Lower leg skin (tissue), 4 donors: ENCODE measurements at places on chromosomes 7 and 10.

DNA sequence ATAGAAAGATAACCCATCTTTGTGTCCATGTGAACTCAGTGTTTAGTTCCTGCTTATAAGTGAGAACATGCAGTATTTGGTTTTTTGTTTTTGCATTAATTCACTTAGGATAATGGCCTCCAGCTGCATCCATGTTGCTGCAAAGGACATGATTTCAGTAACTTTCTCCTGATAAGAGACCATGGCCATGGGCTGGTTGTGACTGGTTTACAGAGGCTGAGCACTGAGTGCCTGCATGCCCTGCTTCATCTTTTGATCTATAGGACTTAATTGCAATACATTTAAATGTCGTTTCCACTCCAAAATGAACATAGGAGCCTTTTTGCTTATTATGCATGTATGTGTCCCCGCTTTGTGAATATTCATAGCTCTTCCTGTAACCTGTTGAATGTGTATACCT, 101.3 kb upstream of the IGFBP3 start:
- DNase-seq = no peak

GRCh38 chr7:43905956-43906330, 453 bp downstream of the URGCP start:
- DNase-seq = peak; percentile 89

GRCh38 chr7:38127216-38128207, 50.5 kb upstream of the STARD3NL start:
- DNase-seq = no peak

- DNase-seq = no peak
Observed at GRCh38 chr7:93202594-93203250, 23.5 kb downstream of the HEPACAM2 start.

DNA sequence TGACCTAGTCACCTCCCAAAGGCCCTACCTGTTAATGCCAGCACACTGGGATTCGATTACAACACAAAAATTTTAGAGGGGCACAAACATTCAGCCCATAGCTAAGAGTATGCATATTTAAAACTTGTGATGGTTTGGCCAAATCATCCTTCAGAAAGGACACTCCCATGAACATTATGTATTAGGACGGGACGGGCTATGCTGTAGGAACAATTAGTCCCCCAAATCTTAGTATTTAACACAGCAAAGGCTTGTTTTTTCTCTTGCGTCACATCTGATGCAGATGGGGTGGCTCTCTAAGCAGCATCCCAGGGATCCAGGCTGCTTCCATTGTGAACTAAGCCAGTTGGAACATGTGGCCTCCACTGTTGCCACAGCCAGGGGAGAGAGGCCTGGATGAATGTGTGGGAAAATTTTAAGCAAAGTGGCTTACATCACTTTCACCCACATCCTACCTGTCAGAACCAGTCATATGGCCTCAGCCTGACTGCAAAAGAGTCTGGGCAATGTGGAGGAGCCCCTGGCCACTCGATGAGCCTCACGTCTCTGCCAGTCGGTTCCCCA, 26.6 kb downstream of the CHST3 start:
- DNase-seq = no peak

- DNase-seq = no peak
Observed at GRCh38 chr10:89062861-89063260, 72.3 kb downstream of the FAS start.

- no peak for DNase-seq
Observed at GRCh38 chr7:132291481-132291880, 284.8 kb downstream of the PLXNA4 start.

DNA sequence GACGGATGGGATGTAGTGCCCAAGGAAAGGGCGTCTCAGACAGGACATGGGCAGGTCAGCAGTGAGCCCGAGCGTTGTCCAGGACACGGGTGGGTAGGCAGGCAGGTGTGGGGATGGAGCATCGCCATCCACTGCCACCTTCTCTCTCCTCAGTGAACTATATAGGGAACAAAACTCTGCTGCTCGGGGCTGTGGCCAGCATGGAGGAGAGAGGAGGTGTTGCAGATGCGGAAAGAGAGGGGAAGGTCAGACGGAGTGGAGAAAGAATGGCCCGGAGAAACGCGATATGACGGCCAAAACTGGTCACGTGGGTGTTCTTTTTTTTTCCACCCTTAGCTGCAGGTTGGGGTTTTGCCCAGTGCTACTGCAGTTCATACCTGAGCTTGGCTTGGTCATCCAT, 71.2 kb downstream of the GRID1 start:
- DNase-seq = no peak

GRCh38 chr10:92486637-92487036, 87.3 kb downstream of the IDE start:
- DNase-seq = no peak

DNA sequence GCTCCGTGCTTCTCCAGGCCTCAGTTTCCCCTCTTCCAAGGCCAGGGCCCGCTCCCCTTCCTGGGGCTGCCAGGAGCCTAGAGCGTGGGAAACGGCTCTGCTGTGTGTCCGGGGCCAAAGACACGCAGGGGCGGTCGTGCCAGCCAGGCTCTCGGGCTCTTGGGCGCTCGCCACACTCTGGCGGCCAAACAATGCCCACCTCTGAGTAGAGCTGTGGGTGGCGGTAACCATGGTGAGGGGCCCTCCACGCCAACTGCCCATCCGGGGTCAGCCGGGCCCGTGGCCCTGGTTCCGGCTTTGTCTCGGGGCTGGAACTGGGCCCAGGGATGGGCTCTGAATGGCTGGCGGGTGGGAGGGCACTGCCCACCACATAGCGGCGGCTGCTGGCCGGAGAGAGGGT, 16.0 kb downstream of the GRIFIN start:
- no peak for DNase-seq

GRCh38 chr10:11142777-11143176, 125.1 kb downstream of the CELF2 start:
- DNase-seq = no peak

DNA sequence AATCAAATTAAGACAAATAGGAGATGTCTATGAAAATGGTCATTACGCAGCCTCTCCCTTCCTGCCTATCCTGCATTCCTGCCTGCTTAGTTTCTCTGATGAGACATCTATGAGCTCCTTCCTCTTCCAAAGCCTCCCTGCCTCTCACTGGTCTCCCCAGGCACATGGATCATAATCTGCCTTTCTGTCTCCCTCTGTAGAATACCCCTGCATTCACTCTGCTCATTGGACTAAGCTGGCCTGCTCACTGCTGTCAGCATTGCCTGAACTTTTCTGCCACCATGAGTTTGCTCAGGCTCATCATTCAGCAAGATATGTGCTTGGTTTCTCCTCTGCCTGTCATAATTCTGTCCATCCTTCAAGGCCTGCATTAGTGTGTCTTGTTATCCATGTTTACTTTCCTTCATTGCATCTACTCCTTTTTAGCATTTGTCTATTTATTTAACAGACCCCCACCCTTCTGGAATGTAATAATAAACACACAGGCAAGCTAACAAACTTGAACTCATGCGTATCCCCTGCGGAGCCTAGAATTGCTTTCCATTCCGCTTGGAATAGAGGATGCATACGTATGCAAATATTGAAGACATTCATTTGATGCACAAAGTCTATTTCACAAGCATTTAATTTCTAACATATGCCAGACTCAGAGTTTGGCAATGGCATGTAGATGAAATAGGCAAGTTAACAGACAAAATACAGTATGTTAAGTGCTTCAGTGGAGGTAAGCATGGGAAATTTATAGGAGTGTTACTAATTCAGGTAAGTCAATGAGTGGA, 88.3 kb downstream of the PTPRZ1 start:
- no peak for DNase-seq

DNA sequence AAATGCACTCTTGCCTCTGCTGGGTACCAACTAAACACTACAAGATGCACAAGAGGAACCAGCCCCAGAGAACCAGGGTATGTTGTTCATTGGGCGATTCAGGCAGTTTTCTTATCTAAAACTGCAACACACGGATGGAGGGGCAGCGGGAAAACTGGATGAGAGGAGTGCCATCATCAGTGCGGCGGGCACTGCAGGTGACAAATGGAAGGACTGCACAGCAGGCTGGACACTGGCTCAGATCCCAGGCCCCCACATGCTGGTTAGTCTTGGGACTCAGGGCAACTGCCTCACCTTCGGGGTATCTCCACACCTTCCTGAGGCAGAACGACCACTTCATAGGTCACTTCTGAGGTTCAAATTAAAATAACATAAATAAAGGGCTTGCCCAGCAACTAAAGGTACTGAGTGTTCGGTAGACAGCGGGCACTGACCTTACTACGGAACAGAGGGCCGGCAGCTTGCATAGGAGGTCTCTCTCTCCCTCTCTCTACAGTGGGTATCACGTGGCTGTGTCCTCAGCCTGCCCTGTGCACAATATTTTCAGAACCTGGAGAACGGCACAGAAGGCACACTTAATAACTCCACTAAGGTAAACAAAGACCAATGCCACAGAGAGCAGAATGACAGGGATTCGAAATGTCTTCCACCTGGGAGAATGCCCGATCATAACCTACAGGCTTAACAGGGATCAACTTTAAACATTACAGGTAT, 72.1 kb downstream of the GRB10 start:
- no peak for DNase-seq

DNA sequence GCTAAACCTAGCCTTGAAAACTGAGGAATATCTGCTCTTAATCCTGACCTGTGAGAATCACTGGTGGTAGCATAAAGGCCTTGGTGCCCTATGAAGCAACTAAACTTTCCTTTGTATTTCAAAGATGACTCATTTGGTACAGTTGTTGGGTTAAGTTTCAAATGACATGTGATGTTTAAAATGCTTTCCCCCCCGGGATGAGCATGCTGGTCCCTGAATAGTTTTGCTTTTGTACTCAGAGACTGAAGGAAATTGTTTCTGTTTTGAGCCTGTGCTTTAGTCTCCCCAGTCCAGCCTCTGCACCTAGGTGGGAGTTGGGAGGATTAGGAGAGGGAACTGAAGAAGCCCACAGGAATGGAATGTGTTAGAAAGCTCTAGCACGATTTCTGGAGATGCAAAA, 258.9 kb upstream of the NPY start:
- no peak for DNase-seq

- DNase-seq = no peak
Observed at GRCh38 chr10:121788115-121788514, 139.7 kb downstream of the ATE1 start.

DNA sequence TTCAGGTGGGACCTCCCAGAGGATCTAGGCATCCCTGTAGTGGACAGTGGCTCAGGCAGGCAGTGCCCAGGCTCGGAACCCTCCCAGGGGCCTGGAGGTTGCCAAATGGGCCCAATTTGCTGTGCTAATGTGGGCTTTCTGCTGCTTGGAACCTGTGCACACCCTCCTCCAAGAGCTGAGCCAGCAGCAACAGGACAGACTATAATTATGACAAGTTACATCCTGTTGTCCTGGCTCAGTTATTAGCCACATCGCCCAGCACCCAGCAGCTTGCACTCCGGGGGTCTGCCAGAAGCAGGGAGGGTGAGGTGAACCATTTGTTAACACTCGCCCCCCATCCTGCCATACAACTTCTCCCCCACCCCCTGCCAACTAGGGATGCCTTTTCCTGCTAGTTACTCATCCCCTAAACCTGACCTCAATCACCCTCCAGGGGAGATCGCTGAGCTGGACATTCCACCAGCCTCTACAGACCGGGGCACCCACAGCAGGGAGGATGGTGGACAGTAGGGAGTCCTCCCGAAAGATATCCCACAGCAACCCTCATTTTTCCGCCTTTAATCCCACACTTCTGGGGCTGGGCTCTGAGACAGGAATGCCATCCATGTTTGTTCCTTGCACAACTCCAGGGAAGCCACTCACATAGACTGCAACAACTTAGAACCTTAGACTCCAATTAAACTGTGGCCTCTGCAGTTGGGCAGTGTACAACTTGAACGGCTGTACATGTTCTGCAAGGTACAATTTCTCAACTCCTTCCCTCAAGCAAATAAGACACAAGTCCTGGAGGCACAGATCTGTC, 7.9 kb upstream of the MYL10 start:
- DNase-seq = no peak

DNA sequence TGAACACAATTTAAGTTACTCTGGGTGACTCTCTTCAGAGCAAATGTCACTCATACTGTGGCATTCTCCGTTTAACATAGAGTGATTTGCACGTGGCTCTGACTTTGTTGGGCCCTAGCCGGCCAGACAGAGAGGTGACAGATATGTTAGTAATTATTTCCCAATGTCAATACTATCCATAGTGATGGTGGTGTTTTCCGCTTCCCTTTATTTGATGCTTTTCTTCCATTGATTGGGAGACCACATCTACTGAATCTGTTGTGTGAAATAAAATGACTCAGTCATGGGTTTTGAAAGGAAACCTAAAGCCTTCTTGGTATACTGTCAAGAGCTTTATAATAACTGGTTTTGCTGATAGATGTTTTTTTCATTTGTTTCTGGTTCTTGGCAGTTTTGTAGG, 7.4 kb downstream of the AVL9 start:
- no peak for DNase-seq

GRCh38 chr10:72124989-72125388, 36.6 kb upstream of the SPOCK2 start:
- DNase-seq = no peak

- no peak for DNase-seq
Observed at GRCh38 chr10:71406878-71407277, 10.2 kb downstream of the CDH23 start.

GRCh38 chr7:116859323-116859722, 3.1 kb upstream of the CAPZA2 start:
- DNase-seq = no peak

- no peak for DNase-seq
Observed at GRCh38 chr7:43904533-43905208, 1.7 kb downstream of the URGCP start.

- DNase-seq = peak; percentile 87
Observed at GRCh38 chr7:143345428-143345900, 17.0 kb downstream of the FAM131B start.

- no peak for DNase-seq
Observed at GRCh38 chr10:44571701-44572100, 186.8 kb upstream of the CXCL12 start.

- peak; percentile 81 for DNase-seq
Observed at GRCh38 chr7:5665094-5666025, 116.1 kb downstream of the RNF216 start.

DNA sequence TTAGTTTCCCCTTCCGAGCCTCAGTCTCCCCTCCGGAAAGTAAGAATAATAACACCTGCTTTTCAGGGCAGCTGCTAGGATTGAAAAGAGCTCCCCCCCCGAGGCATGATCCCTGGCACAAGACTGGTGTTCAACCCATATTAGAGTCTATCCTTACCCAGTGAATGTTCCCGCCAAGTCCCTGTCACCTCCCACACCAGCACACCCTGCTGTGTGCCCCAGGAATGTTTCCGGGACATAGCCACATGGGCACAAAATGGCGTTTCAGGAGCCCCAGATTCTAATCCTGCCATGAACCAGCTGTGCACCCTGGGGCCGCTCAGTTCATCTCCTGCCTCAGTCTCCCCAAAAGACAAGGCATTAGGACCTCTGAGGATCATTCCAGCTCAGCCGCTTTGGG, 563 bp downstream of the MUC17 start:
- no peak for DNase-seq

DNA sequence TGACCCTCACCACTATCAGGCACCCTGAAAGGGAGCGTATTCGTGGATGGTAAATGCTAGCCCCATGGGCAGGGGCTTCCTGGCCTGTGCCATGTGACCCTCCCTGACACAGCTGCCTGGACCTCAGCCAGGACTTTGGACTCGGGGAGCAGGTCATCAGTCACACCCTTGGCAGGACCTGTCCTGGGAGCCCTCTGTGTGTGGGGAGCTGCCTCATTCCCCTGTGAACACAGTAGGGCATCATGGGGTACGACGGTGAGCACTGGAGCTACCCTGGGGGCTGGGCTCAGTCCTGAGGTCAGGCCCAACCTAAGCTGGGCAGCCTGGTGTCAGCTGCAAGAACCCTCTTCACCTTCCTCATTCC, 129.3 kb upstream of the FAM20C start:
- no peak for DNase-seq
